ENCODE measurements at places on chromosomes 12 and 14.
A peak's percentile ranks its signal among the peaks of the same experiment; 100 is the strongest.

DNA sequence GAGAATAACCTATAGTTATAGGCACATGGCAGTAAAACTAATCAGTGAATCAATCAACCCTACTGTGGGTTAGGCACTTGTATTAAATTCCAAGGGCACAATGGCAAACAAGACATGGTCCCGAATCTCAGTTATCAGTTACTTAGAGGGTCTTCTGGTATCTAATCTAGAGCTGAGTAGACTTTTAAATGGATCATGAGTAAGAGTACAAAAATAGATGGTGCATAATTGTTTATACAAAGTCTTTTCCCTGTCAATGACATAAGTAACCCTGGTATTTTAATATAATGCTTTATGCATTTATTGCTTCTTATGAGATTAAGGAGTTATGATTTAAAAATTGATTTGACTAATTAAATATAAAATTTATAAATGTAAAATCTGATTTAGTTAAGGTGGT, 23.0 kb upstream of the KCNJ8 start:
- no peak overlapping the region for H3K4me3 ChIP-seq
- peaks cover 10% of the 10 kb centered on the region for H3K27me3 ChIP-seq
- no peaks in the 10 kb centered on the region for H3K36me3 ChIP-seq

GRCh38 chr12:56288705-56289387, 11.3 kb downstream of the CS start:
- peaks cover 1% of the 10 kb centered on the region for H3K4me1 ChIP-seq
- no peak overlapping the region for H3K4me3 ChIP-seq
- no peak for DNase-seq
- H3K27ac ChIP-seq, result no peak overlapping the region

DNA sequence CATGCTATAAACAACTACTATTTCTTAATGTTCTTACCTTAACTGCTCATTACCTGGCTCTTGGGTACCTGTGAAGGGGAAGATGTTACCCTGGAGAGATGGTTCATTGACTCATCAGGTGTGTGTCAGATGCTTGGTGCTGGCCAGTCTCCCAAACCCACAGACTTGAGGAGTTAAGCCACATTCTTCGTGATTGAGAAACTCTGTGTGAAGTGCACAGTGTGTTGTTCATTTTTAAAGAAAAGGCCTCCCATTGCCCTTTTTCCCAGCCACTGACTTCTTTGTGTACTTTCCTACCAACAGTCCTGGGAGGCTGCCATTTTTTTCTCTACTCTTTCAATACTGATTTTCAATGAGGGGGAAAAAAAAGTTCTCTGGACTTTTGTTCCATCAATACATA, 3.2 kb downstream of the MGST1 start:
- no peak for DNase-seq
- no peak overlapping the region for H3K27ac ChIP-seq
- peaks cover 2% of the 10 kb centered on the region for H3K36me3 ChIP-seq
- H3K4me3 ChIP-seq, result no peak overlapping the region
- peaks cover 35% of the 10 kb centered on the region for H3K4me1 ChIP-seq

- no peak overlapping the region for H3K4me3 ChIP-seq
- H3K4me1 ChIP-seq, result peaks cover 5% of the 10 kb centered on the region
- DNase-seq, result no peak
- H3K27me3 ChIP-seq, result no peaks in the 10 kb centered on the region
- H3K27ac ChIP-seq, result no peak overlapping the region
- H3K36me3 ChIP-seq, result peaks cover 27% of the 10 kb centered on the region
Measured at GRCh38 chr14:92734618-92735017, 13.8 kb downstream of the LGMN start.

GRCh38 chr12:113580437-113580836, 108.8 kb upstream of the LHX5 start:
- DNase-seq, result no peak
- H3K27ac ChIP-seq, result no peak overlapping the region
- no peaks in the 10 kb centered on the region for H3K4me1 ChIP-seq

DNA sequence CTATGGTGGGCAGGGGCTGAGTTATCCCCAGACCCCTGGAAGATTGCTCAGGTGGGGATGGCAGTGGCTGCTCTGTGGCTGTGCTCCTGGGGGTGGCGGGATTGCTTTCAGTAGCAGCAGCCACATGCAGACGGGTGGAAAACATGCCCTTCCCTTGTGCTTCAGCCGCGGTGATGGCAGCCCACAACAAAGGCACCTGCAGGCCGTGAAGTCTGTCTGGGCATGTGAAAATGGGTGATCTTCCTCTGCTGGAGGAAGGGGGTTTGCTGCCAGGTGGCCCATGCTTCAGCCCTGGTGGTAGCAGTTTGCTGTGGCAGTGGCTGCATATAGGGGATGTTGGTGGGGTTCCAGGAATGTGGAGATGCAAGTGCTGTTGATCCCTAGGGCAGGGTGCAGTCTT, 326.2 kb upstream of the RGS6 start:
- peaks cover 18% of the 10 kb centered on the region for H3K4me1 ChIP-seq
- no peak for DNase-seq
- peaks cover 8% of the 10 kb centered on the region for H3K36me3 ChIP-seq
- no peak overlapping the region for H3K27ac ChIP-seq
- H3K27me3 ChIP-seq, result no peaks in the 10 kb centered on the region
- H3K4me3 ChIP-seq, result no peak overlapping the region

GRCh38 chr12:111636209-111636945, 37.3 kb upstream of the ATXN2 start:
- peak overlapping the region; percentile 21 for H3K4me3 ChIP-seq
- no peaks in the 10 kb centered on the region for H3K36me3 ChIP-seq
- DNase-seq, result peak; percentile 76
- H3K4me1 ChIP-seq, result peaks cover 47% of the 10 kb centered on the region
- H3K27ac ChIP-seq, result peak overlapping the region; percentile 97

DNA sequence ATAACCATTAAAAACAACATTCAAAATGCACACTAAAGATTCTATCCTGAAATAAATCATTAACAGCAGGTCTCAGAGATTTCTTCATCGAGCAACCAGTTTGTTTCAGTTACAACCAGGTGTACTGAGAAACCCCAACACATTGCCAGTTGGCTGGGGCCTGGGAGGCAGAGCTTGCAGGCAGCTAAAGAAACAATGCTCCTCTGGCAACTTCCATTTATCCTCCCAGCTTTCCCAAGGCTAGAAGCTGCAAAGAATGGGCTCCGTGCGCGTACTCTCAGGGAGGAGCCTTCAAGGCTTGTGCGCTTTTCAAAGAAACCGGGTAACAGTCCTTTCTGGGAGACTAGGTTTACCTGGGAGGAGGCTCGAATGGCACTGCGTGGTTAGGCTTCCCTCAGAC, 181.6 kb downstream of the MSRB3 start:
- DNase-seq, result no peak
- H3K27ac ChIP-seq, result no peak overlapping the region
- H3K36me3 ChIP-seq, result peaks cover 2% of the 10 kb centered on the region

GRCh38 chr12:130955238-130955816, 1.6 kb downstream of the ADGRD1 start:
- peaks cover 34% of the 10 kb centered on the region for H3K4me1 ChIP-seq
- H3K27ac ChIP-seq, result no peak overlapping the region
- H3K36me3 ChIP-seq, result no peaks in the 10 kb centered on the region
- no peaks in the 10 kb centered on the region for H3K27me3 ChIP-seq
- DNase-seq, result no peak
- H3K4me3 ChIP-seq, result no peak overlapping the region

- peaks cover 28% of the 10 kb centered on the region for H3K27me3 ChIP-seq
- no peaks in the 10 kb centered on the region for H3K36me3 ChIP-seq
- no peak overlapping the region for H3K4me3 ChIP-seq
- no peaks in the 10 kb centered on the region for H3K4me1 ChIP-seq
Measured at GRCh38 chr14:22107753-22108152, 434.1 kb upstream of the OR4E1 start.

DNA sequence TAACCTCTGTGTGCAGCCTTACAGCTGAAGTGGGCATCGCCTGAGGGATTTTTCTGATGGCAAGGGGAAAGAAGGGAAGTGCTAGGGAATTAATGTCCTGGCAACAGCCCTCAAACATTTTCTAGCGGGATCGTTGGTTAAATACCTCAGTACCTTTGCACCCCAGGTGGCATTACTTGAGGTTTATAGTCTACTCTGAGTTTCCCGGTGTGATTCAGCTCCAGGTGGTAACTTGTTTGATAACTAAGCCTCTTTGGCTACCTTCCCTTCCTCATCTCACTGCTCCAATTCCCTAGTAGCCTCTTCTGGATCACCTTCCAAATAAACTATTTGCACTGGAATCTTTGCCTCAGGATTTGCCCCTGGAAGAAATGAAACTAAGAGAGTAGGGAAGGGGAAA, 237.0 kb upstream of the SSTR1 start:
- no peak for DNase-seq
- H3K36me3 ChIP-seq, result no peaks in the 10 kb centered on the region
- H3K4me1 ChIP-seq, result no peaks in the 10 kb centered on the region
- no peaks in the 10 kb centered on the region for H3K27me3 ChIP-seq

GRCh38 chr14:70489579-70490200, 37.7 kb downstream of the ADAM21 start:
- H3K27me3 ChIP-seq, result no peaks in the 10 kb centered on the region
- no peak overlapping the region for H3K27ac ChIP-seq
- H3K36me3 ChIP-seq, result peaks cover 16% of the 10 kb centered on the region
- H3K4me1 ChIP-seq, result no peaks in the 10 kb centered on the region
- no peak for DNase-seq
- H3K4me3 ChIP-seq, result no peak overlapping the region

GRCh38 chr14:75769047-75769685, 108.1 kb downstream of the TTLL5 start:
- no peak for DNase-seq
- H3K36me3 ChIP-seq, result peaks cover 10% of the 10 kb centered on the region
- H3K4me1 ChIP-seq, result no peaks in the 10 kb centered on the region
- H3K27ac ChIP-seq, result no peak overlapping the region
- H3K27me3 ChIP-seq, result no peaks in the 10 kb centered on the region

DNA sequence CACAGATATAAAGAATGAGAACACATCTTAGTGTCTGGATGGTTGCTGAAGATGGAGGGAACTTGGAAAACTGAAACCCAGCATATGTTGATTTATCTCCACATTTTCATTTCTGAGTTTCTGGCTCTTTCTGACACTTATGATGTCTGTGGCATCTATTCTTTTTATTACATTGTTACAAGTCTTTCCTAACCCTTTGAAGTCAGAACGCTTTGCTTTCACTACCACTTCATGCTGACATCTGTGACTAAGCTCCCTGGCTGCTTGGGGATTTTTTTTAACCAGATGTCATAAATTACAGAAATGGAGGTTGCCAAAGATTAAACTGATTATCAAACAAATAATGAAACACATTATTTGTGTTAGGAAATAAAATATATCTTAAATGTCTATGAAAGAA, 188.7 kb downstream of the KITLG start:
- no peak overlapping the region for H3K4me3 ChIP-seq
- H3K36me3 ChIP-seq, result peaks cover 4% of the 10 kb centered on the region
- no peaks in the 10 kb centered on the region for H3K27me3 ChIP-seq

- no peak for DNase-seq
- H3K4me3 ChIP-seq, result no peak overlapping the region
- H3K36me3 ChIP-seq, result no peaks in the 10 kb centered on the region
- peak overlapping the region; percentile 5 for H3K27ac ChIP-seq
- peaks cover 4% of the 10 kb centered on the region for H3K4me1 ChIP-seq
- H3K27me3 ChIP-seq, result no peaks in the 10 kb centered on the region
Measured at GRCh38 chr12:7948589-7949260, 12.7 kb upstream of the SLC2A3 start.

DNA sequence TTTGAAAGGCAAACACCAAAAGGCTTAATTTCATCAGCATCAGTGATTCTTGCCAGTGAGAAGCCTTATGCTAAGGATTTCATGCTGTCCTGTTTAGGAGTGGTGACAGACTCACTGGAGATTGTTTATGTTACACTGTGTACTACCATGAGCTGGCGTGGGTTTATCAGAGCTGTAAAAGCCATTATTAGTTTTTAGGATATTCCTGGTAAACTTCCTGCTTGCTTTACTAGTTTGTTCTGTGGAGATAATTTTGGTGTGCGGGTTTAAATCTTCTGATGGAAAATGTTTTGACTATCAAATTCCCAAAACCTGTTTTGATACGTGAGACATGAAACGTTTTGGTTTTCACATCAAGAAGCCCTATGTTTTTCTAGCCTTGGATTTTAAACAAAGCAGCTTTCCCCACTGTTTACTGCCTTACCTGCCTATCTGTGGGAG, 15.2 kb downstream of the PPFIBP1 start:
- peaks cover 19% of the 10 kb centered on the region for H3K36me3 ChIP-seq
- peaks cover 15% of the 10 kb centered on the region for H3K4me1 ChIP-seq
- H3K27me3 ChIP-seq, result no peaks in the 10 kb centered on the region

GRCh38 chr12:104478396-104479122, 21.8 kb downstream of the CHST11 start:
- H3K4me3 ChIP-seq, result no peak overlapping the region
- H3K36me3 ChIP-seq, result no peaks in the 10 kb centered on the region
- no peaks in the 10 kb centered on the region for H3K27me3 ChIP-seq

DNA sequence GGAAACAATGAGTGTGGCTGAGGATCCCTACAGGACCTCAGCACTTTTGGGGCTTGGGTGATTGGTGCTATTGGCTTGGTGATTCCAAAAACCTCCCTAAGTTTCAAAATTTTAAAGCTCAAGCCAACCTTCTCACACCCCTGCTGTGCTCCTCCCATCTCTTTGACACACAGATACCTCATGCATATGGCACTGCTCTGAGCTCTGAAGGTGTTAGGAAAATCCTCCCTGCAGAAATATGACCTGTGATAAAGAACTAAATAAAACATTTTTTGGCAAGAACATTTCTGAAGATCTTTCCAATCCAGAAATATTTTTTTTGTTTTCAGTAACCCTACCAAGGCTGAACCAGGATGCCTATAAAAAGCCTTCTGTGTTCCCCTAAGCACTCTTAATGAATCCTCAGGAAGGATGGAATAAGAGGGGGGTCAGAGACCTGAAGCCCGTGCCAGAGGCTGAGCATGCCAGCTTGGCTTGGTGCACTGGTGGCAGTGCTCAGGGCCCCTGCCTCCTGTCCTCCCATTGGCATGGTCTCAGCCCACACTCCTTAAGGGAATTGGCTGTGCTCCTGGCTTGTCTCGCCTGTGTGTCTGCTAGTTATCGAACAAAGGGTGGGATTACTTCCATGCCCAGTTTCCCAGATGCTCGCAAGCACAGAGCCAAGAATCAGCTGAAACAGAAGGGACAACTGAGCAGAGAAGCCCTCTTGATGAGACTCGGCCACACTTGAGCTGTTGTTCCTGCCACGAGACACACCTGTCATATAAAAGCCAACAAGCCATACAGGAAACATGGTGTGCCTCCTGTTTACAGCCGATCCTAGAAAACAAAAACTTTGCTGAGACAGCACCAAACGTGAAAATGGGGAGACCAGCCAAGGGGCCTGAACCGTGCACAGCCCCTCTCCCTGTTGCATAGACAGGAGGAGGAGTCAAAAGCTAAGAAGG, 132.7 kb upstream of the EEA1 start:
- peak overlapping the region; percentile 64 for H3K27ac ChIP-seq
- H3K36me3 ChIP-seq, result no peaks in the 10 kb centered on the region
- peak overlapping the region; percentile 13 for H3K4me3 ChIP-seq
- DNase-seq, result no peak

DNA sequence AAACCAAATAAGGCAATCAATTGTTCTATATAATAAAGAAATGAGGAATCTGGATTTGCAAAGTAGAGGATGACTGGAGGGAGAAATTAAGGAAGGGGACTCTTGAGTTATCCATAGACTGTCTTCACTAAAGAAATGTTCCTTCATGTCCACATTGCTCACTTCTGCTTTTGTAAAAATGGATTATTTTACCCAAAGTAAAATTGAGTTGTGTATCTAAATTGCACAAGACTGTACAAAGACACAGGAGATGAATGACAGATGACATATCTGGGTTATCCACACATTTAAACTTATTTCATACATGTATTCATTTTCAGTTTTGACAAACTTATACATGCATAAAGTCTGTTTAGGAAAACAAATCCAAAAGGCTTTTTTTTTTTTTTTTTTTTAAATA, 11.3 kb downstream of the ATP2B1 start:
- peaks cover 57% of the 10 kb centered on the region for H3K4me1 ChIP-seq
- H3K27ac ChIP-seq, result peak overlapping the region; percentile 66
- H3K27me3 ChIP-seq, result no peaks in the 10 kb centered on the region
- no peak for DNase-seq
- H3K4me3 ChIP-seq, result no peak overlapping the region
